ENCODE measurements at places on chromosomes 3 and 15.

GRCh38 chr3:58271901-58272501 is 34.0 kb upstream of the RPP14 start:
- DNase-seq, result peak; percentile 87

DNA sequence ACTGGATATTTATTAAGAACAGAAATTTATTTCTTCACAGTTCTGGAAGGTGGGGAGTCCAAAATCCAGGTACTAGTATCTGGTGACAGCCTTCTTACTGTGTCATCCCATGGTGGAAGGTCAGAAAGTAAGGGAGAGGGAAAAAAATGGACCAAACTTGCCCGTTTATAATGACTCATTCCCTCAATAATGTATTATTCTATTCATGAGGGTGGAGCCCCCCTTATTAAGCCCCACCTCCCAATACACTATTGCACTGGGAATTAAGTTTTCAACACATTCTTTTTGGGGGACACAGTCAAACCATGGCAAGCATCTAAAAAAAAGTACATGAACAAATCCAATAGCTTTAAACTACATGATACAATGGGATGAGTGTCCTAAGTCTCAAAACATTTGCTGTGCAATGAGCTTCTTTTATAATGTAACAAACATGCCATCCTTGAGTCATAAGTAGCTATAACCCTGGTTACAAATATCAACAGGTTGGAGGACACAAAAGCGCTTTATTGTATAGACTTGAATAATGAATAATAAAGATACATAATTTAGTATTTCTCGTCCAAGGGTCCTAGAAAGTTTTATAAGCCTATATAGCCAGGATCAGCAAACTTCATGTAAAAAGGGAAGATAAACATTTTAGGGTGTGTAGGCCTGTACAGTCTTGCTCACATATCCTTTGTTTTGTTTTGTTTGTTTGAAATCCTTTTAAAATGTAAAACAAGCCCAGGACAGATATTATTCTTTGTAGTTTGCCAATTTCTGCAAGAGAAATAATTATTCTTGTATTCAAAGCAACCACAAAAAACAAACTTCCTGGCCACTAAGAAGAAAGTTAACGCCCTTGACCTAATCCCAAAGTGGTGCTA is 160.6 kb upstream of the RAP2B start:
- DNase-seq, result no peak

GRCh38 chr15:31160297-31160696 is 58.8 kb upstream of the TRPM1 start:
- DNase-seq, result no peak

DNA sequence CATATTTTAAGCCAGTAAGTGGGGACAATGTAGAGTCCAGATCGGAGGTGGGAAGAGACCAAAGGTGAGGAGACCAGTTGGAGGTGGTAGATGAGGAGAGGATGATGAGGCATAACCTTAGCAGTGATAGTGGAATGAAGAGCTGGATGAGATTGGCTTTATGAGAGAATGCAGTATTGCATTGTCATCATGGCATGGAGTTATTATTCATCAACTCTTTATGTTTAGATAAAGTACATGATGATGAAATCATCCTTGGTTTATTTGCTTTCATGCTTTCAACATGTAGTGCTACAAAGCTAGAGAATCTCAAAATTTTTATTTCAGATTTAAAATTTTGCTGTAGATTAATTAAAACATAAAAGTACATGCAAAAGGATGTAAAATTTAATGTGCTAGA is 64.0 kb downstream of the PPM1L start:
- DNase-seq, result no peak

GRCh38 chr3:8503871-8504610 is 2.4 kb downstream of the LMCD1 start:
- no peak for DNase-seq

GRCh38 chr3:159319156-159319555 is 517.3 kb downstream of the MFSD1 start:
- no peak for DNase-seq

DNA sequence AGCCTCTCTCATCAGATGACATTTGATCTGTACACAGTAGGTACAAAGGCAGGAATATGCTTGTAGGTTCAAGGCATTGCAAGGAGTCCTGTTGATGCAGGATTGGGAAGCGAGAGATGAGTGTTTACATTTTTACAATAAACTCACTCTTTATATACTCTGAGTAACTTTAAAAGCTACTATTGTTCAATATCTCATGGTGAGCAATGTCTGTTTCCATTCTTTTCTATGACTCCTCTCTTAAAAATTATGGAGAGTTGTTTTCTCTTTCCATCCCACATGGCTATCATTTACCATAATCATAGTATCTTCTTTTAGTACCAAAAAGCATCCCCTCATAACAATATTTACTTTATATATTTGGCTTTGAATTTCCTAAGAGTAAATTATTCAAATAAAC is 314.0 kb upstream of the CDIN1 start:
- DNase-seq, result no peak

DNA sequence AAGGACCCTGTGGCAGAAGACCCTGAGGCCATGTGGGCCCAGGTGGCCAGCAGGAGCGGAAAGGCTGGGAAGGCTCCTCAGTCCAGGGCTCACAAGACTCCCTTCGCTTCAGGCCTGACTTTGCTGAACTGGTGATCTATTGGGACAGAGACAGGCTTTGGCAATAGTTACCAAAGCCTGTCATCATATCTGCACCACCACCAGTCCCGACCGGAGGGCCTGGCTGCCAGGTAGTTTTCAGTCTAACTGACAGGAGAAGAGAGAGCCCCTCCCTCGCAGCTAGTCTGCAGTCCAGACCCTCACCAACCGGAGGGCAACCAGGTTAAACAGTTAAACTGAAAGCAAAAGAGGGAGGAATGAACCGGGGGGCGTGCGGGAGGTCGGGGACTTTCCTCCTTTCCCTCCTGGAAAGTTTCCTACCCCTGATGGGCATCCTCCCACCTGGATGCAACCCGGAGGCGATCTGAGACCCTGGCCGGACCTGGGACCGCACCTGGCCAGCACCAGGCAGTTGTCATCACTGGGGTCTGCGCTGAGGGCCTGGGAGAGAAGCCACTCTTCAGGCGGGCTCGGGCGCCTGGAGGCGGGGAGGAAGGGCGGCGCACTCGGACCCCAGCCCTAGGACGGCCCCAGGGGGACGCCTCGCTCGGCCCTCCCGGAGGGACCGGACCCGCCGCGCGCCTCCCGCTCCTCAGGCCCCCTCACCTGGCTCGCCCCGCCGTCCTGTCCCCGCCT is 435 bp downstream of the RAB27A start:
- no peak for DNase-seq

- DNase-seq, result no peak
Observed at GRCh38 chr15:62474771-62475124, 309.7 kb upstream of the C2CD4B start.

GRCh38 chr15:67093504-67093862 is 28.1 kb downstream of the SMAD3 start:
- no peak for DNase-seq

GRCh38 chr3:140334132-140334929 is 343.5 kb upstream of the TRIM42 start:
- DNase-seq, result no peak

- DNase-seq, result no peak
Observed at GRCh38 chr3:46427916-46428833, 21.1 kb downstream of the CCRL2 start.

DNA sequence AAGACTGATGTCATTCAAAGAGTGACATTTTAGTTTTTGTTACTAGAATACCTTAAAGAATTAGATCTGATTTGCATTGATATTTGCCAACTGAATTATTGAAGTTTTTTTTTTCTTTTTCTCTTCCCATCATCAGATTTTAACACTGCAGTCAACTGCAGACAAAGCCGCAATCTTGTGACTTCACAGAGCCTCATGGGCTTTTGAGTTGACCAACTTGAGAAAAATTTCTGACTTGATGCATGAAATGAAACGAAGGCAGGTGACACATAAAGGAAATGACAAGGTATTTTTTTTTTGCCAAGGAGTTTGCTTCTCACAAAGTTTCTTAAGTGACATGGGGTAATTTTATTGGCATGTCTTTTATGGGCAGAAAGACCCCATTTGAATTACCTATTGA is 383.7 kb downstream of the GAP43 start:
- no peak for DNase-seq

GRCh38 chr3:25856902-25857518 is 67.1 kb downstream of the OXSM start:
- peak; percentile 33 for DNase-seq

GRCh38 chr15:91408476-91409076 is 308.5 kb downstream of the SV2B start:
- DNase-seq, result no peak

GRCh38 chr3:73409138-73409763 is 215.5 kb downstream of the PDZRN3 start:
- no peak for DNase-seq

GRCh38 chr3:177354466-177354865 is 157.2 kb upstream of the TBL1XR1 start:
- DNase-seq, result no peak

DNA sequence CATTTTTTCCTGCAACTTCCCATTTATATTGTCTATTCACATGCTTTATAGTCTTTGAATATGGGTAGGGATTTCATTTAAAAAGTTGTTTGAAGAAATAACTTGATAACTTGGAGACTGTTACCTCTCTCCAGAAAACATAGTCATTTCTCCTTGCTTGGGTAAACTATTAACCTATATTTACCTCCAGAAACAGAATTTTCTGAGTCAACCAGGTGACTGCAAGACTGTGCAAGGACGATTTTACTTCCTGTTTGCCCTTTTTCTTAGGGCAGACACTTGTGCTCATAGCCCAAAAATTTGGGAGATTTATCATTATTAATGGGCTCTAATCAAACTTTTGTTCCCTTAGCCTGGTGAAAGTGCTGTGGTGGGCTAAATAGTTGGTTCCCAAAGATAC is 14.3 kb upstream of the MOBP start:
- DNase-seq, result no peak

DNA sequence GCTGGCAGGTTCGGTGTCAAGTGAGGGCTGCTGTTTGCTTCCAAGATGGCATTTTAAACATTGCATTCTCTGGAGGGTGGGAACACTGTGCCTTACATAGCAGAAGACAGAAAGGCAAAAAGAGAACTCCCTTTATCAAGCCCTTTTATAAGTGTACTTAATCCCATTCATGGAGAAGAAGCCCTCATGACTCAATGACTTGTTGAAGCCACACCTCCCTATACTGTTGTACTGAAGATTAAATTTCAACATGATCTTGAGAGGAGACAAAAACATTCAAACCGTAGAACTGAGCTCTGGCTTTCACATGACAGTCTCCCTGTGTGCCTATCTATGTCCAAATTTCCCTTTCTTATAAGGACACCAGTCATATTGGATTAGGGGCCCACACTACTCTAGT is 443.4 kb upstream of the CDIN1 start:
- no peak for DNase-seq

DNA sequence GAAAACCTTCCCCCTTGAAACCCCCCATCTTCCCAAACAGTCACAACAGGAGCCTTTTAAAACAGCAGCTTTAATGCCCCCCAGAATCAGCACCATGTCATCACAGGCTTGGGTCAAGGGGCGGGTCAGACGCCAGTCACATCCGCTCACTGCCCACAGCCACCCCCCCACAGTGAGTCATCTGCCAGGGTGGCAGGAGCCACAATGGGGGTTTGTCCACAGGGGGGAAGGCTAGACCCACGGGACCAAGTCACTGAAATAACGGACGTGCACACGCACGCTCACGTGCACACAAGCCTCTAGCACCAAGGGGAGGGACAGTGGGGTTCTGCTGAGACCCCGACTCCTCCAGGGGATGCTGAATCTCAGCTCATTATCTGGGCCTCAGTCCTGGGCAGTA is 441 bp upstream of the UCN2 start:
- DNase-seq, result peak; percentile 51

Data from brain microvascular endothelial cell (primary cell).